ENCODE measurements at places on chromosomes 7 and 10. TPM values are rescaled to one million over a fixed set of nuclear protein-coding genes. Genes with fewer than 3 reads are reported as not detected.
A peak's percentile ranks its signal among the peaks of the same experiment; 100 is the strongest.

Gene SNX10
- total RNA-seq: 45.7 TPM

- DNase-seq: no peak
- no peak overlapping the region for H3K4me3 ChIP-seq
- peaks cover 55% of the 10 kb centered on the region for H3K36me3 ChIP-seq
- H3K27me3 ChIP-seq: no peaks in the 10 kb centered on the region
- H3K27ac ChIP-seq: no peak overlapping the region
Observed at GRCh38 chr7:100553032-100553431, 14.0 kb downstream of the AGFG2 start.

Gene CFAP46
- not detected for total RNA-seq

Gene DPP6
- not detected for total RNA-seq

Gene CNTNAP2
- not detected for total RNA-seq

DNA sequence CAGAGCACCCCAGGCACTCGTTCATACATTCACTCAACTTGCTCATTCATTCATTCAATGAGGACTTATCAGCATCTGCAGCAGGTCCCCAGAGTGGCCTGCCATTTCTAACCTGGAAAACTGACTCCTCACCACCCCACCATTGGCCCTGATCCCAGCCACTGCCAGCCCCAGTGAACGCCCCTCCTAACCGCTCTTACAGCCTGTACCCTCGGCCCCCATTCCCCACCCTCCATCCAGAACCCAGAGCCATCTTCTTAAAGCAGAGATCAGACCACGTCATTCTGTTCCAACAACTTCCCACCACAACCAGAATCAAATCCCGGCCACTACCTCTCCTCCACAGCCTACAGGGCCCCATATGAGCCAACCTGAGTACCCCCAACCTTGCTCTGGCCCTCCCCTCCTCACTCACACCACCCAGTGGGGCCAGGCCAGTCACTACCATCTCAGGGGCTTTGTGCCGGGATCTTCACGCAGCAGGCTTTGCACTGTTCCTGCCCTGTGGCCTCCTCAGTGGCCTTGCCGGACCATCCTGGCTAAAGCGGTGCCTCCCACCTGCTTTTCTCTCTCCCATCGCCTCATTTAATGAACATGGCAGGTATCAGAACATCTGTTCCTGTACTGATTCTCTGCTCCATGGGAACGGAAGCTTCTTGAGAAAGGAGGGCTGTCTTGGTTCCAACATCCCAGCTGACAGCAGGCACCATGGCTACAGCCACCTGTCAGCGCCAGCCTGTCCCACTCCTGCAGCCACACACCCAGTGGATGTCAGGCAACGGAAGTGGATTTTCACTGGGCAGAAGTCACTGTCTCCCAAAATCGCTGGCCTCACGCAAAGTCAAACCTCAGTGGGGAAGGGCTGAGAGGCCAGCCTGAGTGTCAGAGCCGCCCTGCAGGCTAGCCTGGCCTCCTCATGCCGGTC is 45.4 kb downstream of the FAM53B start:
- no peak overlapping the region for H3K4me3 ChIP-seq
- peaks cover 100% of the 10 kb centered on the region for H3K4me1 ChIP-seq
- H3K27me3 ChIP-seq: no peaks in the 10 kb centered on the region
- no peak for DNase-seq
- H3K27ac ChIP-seq: peak overlapping the region; percentile 96
- H3K36me3 ChIP-seq: peaks cover 71% of the 10 kb centered on the region

Gene GIMAP8
- total RNA-seq: 26.4 TPM

DNA sequence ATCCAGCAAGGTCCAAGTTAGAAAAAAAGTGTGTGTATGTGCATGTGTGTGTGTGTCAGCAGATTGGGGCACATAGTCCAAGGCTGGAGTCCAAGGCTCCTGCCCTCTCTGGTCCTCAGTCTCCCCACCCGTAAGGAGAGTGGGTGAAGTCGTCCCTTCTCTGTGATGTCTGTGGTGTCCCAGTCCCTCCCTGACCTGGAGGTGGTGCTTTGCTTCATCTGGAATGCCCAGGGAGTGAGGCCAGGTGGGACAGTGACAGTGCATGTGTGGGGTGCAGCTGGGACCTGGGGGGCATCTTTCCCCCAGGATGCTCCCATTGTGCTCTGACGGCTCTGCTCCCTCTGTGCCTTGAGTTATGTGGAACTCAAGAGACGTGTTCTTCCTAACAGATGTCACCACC is 18.0 kb downstream of the AQP1 start:
- no peaks in the 10 kb centered on the region for H3K27me3 ChIP-seq
- no peak overlapping the region for H3K27ac ChIP-seq
- H3K4me1 ChIP-seq: no peaks in the 10 kb centered on the region

DNA sequence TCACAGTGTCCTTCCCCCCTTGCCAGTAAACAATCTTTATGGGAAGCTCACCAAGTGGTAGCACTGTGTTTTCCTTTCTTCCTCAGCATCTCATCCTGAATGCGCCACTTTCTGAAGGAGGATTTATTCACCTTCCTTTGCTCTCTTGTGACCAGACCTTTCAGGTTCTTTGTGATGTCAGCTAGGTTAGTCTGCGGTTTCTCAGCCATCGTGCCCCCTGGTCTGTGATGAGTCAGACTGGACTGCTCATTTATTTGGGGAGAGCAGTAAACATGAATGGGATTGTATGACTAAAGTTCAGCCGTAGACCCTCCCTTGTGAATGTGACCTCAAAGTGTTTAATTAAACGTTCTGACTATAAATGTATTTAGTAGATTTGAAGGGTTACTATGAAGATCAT is 235.1 kb upstream of the CELF2 start:
- H3K4me1 ChIP-seq: no peaks in the 10 kb centered on the region
- H3K4me3 ChIP-seq: no peak overlapping the region
- H3K27ac ChIP-seq: no peak overlapping the region
- no peaks in the 10 kb centered on the region for H3K36me3 ChIP-seq
- peaks cover 4% of the 10 kb centered on the region for H3K27me3 ChIP-seq

Gene SHTN1
- 0.05 TPM for total RNA-seq

GRCh38 chr10:49614242-49615198 is 683 bp downstream of the CHAT start:
- no peak for DNase-seq
- peaks cover 12% of the 10 kb centered on the region for H3K36me3 ChIP-seq
- no peak overlapping the region for H3K4me3 ChIP-seq
- peaks cover 54% of the 10 kb centered on the region for H3K27me3 ChIP-seq

Gene MNX1
- not detected for total RNA-seq

- peaks cover 3% of the 10 kb centered on the region for H3K27me3 ChIP-seq
- H3K4me3 ChIP-seq: no peak overlapping the region
- H3K4me1 ChIP-seq: no peaks in the 10 kb centered on the region
- no peak for DNase-seq
- H3K27ac ChIP-seq: no peak overlapping the region
Observed at GRCh38 chr7:49885593-49886285, 112.3 kb downstream of the VWC2 start.

GRCh38 chr7:142111499-142111898 is at the start of gene MGAM2:
MGAM2 (plus strand) TSS chr7:142111718; CDS start chr7:142116874, 5,156 bp downstream.
- no peak for DNase-seq
- no peak within 1 kb of the TSS for H3K27ac ChIP-seq
- H3K4me3 ChIP-seq: no peak within 1 kb of the TSS

GRCh38 chr7:107430057-107430456 is 39.8 kb upstream of the GPR22 start:
- peaks cover 11% of the 10 kb centered on the region for H3K36me3 ChIP-seq
- no peaks in the 10 kb centered on the region for H3K27me3 ChIP-seq
- DNase-seq: no peak
- H3K4me3 ChIP-seq: no peak overlapping the region
- no peak overlapping the region for H3K27ac ChIP-seq
- H3K4me1 ChIP-seq: no peaks in the 10 kb centered on the region

GRCh38 chr10:119526621-119527592 is 15.6 kb downstream of the RGS10 start:
- no peaks in the 10 kb centered on the region for H3K27me3 ChIP-seq
- H3K36me3 ChIP-seq: peaks cover 46% of the 10 kb centered on the region
- no peak overlapping the region for H3K4me3 ChIP-seq
- DNase-seq: no peak
- no peak overlapping the region for H3K27ac ChIP-seq
- H3K4me1 ChIP-seq: peaks cover 13% of the 10 kb centered on the region

- no peak overlapping the region for H3K4me3 ChIP-seq
- H3K27me3 ChIP-seq: no peaks in the 10 kb centered on the region
- no peaks in the 10 kb centered on the region for H3K4me1 ChIP-seq
- DNase-seq: no peak
- no peaks in the 10 kb centered on the region for H3K36me3 ChIP-seq
Observed at GRCh38 chr10:76149182-76149581, 717.8 kb downstream of the LRMDA start.

Gene SEMA3A
- total RNA-seq: 0.30 TPM

Gene SH2D4B
- 0.13 TPM for total RNA-seq

GRCh38 chr7:129886167-129886817 is 66.5 kb downstream of the UBE2H start:
- H3K27ac ChIP-seq: no peak overlapping the region
- H3K4me3 ChIP-seq: no peak overlapping the region
- no peaks in the 10 kb centered on the region for H3K4me1 ChIP-seq

Gene CDK1
- 121 TPM for total RNA-seq

GRCh38 chr7:12783421-12784095 is 96.1 kb downstream of the ARL4A start:
- H3K4me1 ChIP-seq: peaks cover under 1% of the 10 kb centered on the region
- no peaks in the 10 kb centered on the region for H3K27me3 ChIP-seq
- no peak for DNase-seq
- no peak overlapping the region for H3K27ac ChIP-seq
- no peaks in the 10 kb centered on the region for H3K36me3 ChIP-seq
